T-cell (primary cell): ENCODE measurements at places on chromosomes 12 and 14. TPM values are rescaled to one million over a fixed set of nuclear protein-coding genes. Genes with fewer than 3 reads are reported as not detected.
A peak's percentile ranks its signal among the peaks of the same experiment; 100 is the strongest.

- no peak overlapping the region for H3K27ac ChIP-seq
- peaks cover 49% of the 10 kb centered on the region for H3K36me3 ChIP-seq
- H3K27me3 ChIP-seq: no peaks in the 10 kb centered on the region
- H3K4me1 ChIP-seq: peaks cover under 1% of the 10 kb centered on the region
- DNase-seq: no peak
- H3K4me3 ChIP-seq: no peak overlapping the region
Observed at GRCh38 chr12:123990511-123990910, 17.5 kb downstream of the ZNF664 start.

- H3K27me3 ChIP-seq: no peaks in the 10 kb centered on the region
- no peak overlapping the region for H3K4me3 ChIP-seq
- no peaks in the 10 kb centered on the region for H3K36me3 ChIP-seq
Observed at GRCh38 chr12:54740882-54741281, 92.7 kb upstream of the DCD start.

DNA sequence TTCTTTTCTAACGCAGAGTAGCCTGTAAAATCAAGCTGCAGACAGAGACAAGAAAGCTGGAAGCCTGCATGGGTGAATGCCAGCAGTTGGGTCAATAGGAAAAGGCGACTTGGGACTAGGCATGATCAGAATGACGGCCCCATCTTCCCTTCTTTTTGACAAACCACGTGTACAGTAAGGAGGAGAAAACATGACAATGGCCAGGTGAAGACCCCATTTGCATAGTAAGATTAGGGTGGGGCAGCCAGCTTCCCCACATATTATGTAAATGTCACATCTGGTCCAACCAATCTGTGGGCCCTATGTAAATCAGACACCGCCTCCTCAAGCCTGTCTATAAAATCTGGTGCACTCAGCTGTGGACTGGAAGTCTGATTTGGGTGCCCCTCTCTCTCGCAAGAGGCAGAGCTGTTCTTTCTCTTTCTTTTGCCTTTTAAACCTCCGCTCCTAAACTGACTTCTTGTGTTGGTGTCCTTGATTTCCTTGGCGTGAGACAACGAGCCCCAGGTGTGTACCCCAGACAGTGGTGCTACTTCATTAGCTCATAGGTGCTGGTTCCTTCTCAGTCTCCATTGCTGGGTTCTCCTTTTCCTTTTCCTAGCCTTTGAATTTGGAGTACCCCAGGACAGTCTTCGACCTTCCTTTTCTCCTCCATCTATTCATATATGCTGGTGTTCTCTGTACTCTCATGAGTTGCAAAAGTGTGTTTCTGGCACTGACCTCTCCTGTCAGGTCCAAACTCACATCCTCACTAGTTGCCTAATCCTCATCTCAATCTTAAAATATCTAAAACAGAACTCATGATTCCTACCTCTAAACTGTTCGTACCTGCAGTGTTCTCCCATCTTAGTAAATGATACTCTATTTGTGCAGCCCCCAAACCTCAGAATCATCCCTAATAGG is 9.4 kb upstream of the DHRS7 start:
- H3K27me3 ChIP-seq: peaks cover 4% of the 10 kb centered on the region
- DNase-seq: no peak
- H3K36me3 ChIP-seq: no peaks in the 10 kb centered on the region

The TMPRSS12 gene
- total RNA-seq: not detected

The RNASE3 gene
- not detected for total RNA-seq

- no peaks in the 10 kb centered on the region for H3K4me1 ChIP-seq
- no peaks in the 10 kb centered on the region for H3K27me3 ChIP-seq
- H3K4me3 ChIP-seq: no peak overlapping the region
- H3K27ac ChIP-seq: no peak overlapping the region
- no peak for DNase-seq
Observed at GRCh38 chr12:18644564-18644963, 93.2 kb downstream of the PLCZ1 start.

The FGF6 gene
- not detected for total RNA-seq

The PTHLH gene
- total RNA-seq: not detected

GRCh38 chr12:90954921-90955320 is at the start of gene CCER1:
CCER1 (minus strand) TSS chr12:90955176; CDS start chr12:90954742, 434 bp downstream.
- H3K4me3 ChIP-seq: no peak within 1 kb of the TSS
- H3K27me3 ChIP-seq: peaks cover 3% of the 10 kb centered on the region
- H3K4me1 ChIP-seq: no peaks in the 10 kb centered on the region
- H3K36me3 ChIP-seq: no peaks in the 10 kb centered on the region
- DNase-seq: no peak

DNA sequence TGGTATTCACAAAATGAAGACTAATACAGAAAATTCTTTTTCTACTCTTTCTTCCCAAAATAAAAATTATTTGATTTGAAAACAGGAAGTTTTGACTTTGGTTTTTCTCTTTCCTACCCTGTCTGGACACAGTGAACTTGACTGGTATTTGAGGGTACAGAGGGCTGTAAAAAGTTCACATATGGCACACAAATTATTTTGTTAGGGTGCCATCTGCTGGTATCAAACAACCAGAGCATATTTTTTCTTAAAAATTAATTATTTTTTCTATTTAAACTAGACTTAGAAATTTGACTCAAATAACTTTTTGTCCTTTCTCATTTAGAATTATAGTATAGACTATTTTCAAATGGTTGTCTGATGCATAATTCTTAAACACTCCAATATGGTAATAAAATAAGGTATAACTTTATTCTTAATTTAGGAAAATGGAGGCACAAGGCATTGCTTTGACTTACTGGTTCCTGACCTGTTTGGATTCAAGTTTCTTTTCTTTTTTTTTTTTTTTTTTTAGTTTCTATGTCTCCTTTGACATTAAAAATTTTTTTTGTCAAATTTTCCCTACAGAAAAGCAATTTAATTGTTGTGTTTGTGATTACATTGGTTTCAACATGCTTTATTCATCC is 390.6 kb downstream of the PRKD1 start:
- H3K36me3 ChIP-seq: no peaks in the 10 kb centered on the region
- H3K4me3 ChIP-seq: no peak overlapping the region
- no peaks in the 10 kb centered on the region for H3K27me3 ChIP-seq

The OVCH1 gene
- not detected for total RNA-seq

- DNase-seq: peak; percentile 72
- H3K36me3 ChIP-seq: no peaks in the 10 kb centered on the region
- peak overlapping the region; percentile 19 for H3K4me3 ChIP-seq
- no peak overlapping the region for H3K27ac ChIP-seq
- H3K4me1 ChIP-seq: peaks cover 15% of the 10 kb centered on the region
- no peaks in the 10 kb centered on the region for H3K27me3 ChIP-seq
Observed at GRCh38 chr14:106872611-106873446, 1346.4 kb downstream of the TMEM121 start.

- DNase-seq: no peak
- no peak overlapping the region for H3K27ac ChIP-seq
- no peaks in the 10 kb centered on the region for H3K27me3 ChIP-seq
- H3K36me3 ChIP-seq: no peaks in the 10 kb centered on the region
- no peak overlapping the region for H3K4me3 ChIP-seq
- no peaks in the 10 kb centered on the region for H3K4me1 ChIP-seq
Observed at GRCh38 chr12:111188436-111188835, 180.5 kb downstream of the PHETA1 start.

DNA sequence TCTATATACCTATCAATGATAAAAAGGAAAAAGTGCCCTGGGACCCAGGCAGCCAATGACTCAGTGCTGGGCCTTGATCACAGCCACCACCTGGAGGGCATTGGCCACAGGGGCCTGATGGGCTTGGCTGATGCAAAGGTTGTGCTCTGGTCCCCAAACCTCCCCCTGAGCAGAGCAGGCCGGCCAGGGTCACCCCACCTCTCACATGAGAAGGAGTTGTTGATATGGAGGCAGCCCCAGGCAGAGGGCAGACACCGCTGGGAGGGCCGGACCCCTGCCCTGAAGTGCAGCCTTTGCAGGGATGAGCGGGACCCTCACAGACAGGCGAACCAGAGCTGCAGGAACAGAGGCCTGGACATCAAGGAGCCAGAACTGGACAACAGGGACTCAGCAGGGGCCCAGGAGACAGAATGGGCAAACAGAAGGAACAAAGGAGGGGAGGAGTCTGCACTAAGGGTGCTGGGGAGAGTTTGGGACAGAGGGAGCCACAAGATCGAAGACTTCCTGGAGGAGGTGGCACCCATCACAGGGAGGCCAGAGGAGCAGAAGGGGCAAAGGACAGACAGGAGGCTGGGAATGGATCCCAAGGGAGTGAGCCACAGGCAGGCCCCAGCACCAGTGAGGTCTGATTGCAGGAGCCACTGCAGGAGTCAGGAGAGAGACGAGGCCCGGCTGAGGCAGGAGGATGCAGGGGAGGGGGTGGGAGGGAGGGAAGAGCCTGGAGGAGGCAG is 105.0 kb downstream of the TNFAIP2 start:
- no peak overlapping the region for H3K27ac ChIP-seq
- H3K36me3 ChIP-seq: no peaks in the 10 kb centered on the region
- H3K27me3 ChIP-seq: peaks cover 69% of the 10 kb centered on the region
- no peaks in the 10 kb centered on the region for H3K4me1 ChIP-seq

DNA sequence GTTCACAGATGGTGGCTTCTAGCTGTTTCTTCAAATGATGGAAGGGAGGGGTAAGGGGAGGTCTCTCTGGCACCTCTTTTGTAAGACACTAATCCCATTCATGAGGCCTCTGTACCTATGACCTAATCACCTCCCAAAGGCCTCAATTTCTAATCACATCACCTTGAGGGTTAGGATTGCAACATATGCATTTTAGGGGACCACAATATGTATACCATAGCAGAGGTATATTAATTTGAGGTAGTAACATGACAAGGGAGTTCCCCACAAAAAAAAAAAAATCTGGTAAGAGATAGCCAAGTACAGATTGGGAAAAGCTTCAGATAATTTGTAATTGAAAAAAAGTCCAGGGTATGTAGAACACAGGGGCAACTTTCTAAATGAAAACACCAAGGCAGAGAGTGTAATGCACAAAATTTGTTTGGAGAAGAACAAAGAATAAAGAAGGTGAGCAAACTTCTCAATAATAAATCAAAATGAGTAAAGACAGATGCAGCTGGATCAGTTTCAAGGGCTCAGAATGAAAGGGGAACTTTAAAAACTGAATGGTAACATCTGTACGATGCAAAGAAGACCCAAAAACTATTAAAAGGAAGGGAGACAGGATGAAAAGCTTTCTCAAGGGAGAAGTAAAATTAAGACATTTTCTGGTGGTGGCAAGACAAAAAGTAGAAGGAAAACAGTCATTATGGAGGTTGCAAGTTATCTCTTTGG is 125.5 kb upstream of the DCN start:
- H3K27me3 ChIP-seq: no peaks in the 10 kb centered on the region
- no peaks in the 10 kb centered on the region for H3K4me1 ChIP-seq
- DNase-seq: no peak
- H3K27ac ChIP-seq: no peak overlapping the region
- H3K36me3 ChIP-seq: no peaks in the 10 kb centered on the region
- no peak overlapping the region for H3K4me3 ChIP-seq

GRCh38 chr12:848882-849527 is 96.6 kb downstream of the WNK1 start:
- H3K27me3 ChIP-seq: no peaks in the 10 kb centered on the region
- no peak overlapping the region for H3K4me3 ChIP-seq
- no peak for DNase-seq
- peak overlapping the region; percentile 12 for H3K27ac ChIP-seq
- peaks cover 2% of the 10 kb centered on the region for H3K4me1 ChIP-seq
- peaks cover 4% of the 10 kb centered on the region for H3K36me3 ChIP-seq

- peaks cover 3% of the 10 kb centered on the region for H3K27me3 ChIP-seq
- H3K27ac ChIP-seq: no peak overlapping the region
- H3K36me3 ChIP-seq: no peaks in the 10 kb centered on the region
- H3K4me1 ChIP-seq: no peaks in the 10 kb centered on the region
- DNase-seq: no peak
Observed at GRCh38 chr12:15613981-15614380, 175.2 kb downstream of the EPS8 start.

The C12orf60 gene
- total RNA-seq: 1.4 TPM

GRCh38 chr12:55729819-55730818 is 1.3 kb upstream of the CD63 start:
- H3K27ac ChIP-seq: peak overlapping the region; percentile 87
- H3K4me3 ChIP-seq: peak overlapping the region; percentile 60
- peaks cover 9% of the 10 kb centered on the region for H3K4me1 ChIP-seq
- no peaks in the 10 kb centered on the region for H3K27me3 ChIP-seq

The TMEM52B gene
- not detected for total RNA-seq

The VWF gene
- 0.90 TPM for total RNA-seq

- no peak overlapping the region for H3K27ac ChIP-seq
- H3K4me3 ChIP-seq: no peak overlapping the region
- no peaks in the 10 kb centered on the region for H3K36me3 ChIP-seq
- DNase-seq: no peak
- no peaks in the 10 kb centered on the region for H3K27me3 ChIP-seq
Observed at GRCh38 chr12:131102493-131102931, 148.8 kb downstream of the ADGRD1 start.

DNA sequence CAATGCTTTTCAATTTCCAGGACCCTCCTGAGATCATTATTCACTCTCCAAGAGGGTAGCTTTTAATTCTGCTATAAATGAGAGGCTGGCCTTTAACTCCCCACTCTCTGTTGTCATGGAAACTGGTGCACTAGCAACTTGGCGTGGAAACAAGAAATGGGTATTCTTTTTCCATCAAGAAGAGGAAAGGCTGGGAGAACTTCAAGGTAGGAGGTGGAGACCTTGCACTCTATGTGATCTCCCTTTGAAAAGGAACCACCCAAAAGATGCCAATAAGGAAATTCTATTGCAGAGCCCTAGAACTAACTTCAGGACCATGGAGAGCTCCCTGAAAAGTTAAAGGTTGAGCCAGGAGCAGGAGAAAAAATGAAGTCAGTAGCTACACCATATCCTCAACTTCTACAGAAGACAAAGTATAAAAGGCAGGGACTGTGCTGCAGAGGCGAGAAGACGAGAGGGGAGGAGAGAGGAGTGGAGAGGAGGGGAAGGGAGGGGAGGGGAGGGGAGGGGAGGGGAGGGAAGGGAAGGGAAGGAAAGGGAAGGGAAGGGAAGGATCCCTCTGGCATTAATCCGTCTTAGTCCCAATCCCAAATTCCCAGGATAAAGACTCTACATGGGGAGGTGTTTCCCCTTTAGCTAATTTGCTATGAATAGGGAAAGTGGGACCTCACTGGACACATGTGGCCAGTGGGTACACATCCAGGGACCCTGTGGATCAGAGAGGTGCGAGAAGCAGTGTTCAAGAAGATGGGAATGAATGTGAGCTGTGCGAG is 46.7 kb upstream of the FICD start:
- no peak overlapping the region for H3K4me3 ChIP-seq
- H3K4me1 ChIP-seq: no peaks in the 10 kb centered on the region
- no peak overlapping the region for H3K27ac ChIP-seq
- H3K27me3 ChIP-seq: peaks cover 15% of the 10 kb centered on the region
- no peaks in the 10 kb centered on the region for H3K36me3 ChIP-seq

- no peak overlapping the region for H3K27ac ChIP-seq
- H3K4me3 ChIP-seq: no peak overlapping the region
- H3K36me3 ChIP-seq: no peaks in the 10 kb centered on the region
- H3K4me1 ChIP-seq: no peaks in the 10 kb centered on the region
- DNase-seq: no peak
- H3K27me3 ChIP-seq: no peaks in the 10 kb centered on the region
Observed at GRCh38 chr12:65666876-65667275, 157.4 kb upstream of the HMGA2 start.

DNA sequence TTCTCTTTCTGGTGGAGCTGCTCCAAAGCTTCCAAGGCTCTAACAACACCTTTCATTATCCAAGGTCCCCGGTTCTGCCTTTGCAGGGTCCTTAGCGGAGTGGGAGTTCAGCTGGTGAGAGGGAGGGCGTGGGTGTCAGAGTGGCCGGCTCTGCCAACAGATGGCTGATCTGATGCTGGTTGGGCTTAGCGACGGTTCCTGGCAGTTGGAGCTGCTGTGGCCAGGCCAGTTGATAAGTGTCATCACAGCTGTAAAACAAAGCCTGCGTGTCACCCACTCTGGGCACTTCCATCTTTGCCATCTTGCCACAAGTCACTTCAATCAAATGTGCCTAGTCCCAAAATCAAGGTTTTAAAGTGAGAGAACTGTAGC is 36.3 kb downstream of the RIN3 start:
- H3K27ac ChIP-seq: no peak overlapping the region
- no peaks in the 10 kb centered on the region for H3K36me3 ChIP-seq
- DNase-seq: no peak
- no peaks in the 10 kb centered on the region for H3K27me3 ChIP-seq
